Stimulated activated CD4-positive, alpha-beta T cell treated with anti-CD3 and anti-CD28 coated beads, Interleukin-2, amount 100 ng/mL, for 24 hours (primary cell): ENCODE measurements at places on chromosomes 12 and 14.

DNA sequence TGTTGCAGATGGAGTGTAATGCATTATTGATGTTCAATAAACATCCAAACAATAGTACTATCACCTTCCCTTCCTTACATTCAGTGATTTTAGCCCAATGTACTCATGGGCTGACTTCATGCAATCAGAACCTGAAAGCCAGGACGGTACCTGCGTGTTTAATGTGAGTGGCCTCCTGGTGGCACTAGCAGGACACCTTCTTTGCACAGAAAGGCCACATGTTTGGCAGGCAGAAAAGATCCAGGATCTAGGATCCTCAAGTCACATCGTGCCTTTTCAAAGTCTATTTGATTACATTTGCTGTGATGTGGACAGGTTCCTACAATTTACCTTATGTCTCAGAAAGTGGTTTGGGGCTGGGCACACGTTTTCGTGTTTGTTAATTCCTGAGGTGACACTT is 82.9 kb downstream of the NEDD1 start:
- DNase-seq, result no peak

GRCh38 chr14:22814941-22815713 is at the start of gene SLC7A7:
SLC7A7 (minus strand) TSS chr14:22815435; CDS start chr14:22813398, 2,037 bp downstream.
- DNase-seq, result no peak

- DNase-seq, result no peak
Observed at GRCh38 chr12:120741476-120742421, 16.1 kb downstream of the ACADS start.

DNA sequence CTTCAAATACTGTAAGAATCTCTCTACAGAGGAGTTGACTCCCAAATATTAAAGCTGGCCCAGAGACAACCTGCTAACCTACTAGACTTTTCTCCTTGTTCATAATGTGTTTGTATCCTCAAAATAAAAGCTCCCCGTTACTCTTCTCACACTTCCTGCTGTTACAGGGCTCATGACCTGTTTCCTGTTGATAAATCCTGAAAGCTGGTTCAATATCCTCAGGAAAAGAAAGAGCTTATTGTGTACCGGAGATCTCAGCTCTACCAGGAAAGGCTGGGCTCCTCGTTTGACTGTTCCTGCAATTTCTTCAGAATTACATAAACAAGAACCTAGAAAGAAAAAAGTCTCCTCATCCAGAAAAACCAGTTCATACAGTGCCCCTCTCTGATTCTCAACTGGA is 30.8 kb downstream of the CLEC1A start:
- no peak for DNase-seq

DNA sequence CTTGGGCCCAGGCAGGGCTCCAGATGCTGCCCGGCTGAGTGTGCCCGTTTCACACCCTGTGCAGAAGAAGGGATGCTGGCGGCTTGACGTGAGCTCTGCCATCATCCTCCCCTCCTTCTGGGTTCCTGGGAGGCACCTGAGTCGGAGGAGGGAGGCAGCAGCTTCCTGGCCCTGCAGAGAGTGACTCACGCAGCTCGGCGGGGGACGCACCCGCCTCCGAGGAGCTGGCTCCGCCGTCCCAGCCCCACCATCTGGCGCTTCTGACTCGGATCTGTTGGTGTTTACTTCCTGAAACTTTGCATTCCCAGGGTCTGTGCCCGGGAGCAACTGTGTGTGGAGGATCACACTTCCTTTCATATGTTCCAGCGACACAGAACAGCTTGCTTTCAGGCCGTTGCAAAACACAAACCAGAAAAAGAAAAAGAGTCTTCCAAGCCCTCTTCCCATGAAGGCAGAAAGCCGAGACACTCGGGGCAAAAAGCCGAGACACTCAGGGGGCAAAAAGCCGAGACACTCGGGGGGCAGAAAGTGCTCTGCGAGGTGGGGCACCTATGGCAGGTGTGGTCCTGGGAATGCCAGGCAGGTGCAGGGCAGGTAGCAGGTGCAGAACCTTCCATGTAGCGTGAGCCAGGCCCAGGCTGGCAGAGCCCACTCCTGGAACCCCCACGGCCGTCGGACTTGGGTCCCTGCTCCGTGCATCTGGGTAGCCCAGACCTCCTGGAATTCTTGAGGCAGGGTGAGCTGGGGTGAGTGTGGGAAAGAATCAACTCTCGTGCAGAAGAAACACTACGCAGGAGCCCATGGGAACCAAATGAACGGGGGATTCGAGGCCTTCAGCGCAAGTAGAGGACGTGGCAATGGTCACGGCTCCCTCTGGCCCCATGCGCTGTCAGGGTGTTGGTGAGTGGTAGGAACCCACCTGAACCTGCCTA is 27.6 kb upstream of the GALNT9 start:
- DNase-seq, result peak; percentile 13
